ENCODE measurements at places on chromosomes 7 and 10.

DNA sequence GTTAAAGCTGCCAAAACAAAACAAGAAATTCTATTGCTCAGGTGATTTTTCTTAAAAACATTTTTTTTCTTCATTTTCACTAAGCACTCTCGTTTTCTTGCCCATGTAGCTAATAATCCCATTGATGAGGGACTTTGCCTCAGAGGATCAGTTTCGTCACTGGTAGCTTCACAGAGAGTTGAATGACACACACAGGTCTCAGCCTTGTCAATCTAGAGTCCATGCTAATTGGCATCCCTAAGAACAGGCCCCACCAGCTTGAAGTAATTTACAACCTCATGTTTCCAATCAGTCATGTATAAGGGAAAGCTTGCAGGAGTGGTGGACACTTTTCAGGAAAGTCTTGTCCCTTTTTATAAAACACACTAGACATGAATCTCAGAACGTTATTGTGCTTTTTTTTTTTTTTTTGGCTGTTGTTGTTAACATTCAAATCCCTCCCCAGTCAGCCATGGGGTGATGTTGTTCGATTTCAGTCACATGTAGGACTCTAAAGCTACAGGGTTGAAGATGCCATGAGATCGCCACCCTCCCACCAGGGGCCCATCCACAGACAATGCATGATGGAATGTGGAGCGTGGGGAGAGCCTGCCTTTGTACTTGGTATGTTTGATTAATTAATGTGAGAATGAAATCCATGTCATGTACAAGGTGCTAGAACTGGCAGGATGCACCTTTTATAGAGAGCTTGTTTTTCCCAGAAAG lies 232.4 kb upstream of the FZD8 start:
- no peak for DNase-seq

DNA sequence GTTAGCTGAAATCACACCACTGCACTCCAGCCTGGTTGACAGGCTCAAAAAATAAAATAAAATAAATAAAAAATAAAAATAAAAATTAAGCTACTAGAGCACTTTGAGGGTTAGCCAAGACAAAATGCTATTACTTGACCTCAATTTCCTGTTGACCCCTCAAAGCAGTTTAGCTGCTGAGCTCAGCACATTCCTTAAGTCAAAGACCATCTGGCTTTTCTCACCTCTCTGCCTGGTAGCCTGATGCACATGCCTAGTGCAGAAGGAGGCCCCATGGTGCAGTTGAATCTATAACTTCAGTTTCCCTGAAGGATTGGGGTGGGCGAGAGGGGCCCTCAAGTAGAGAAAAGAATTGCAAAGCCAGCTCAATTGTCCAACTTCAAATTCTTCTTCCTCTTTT lies 211.1 kb upstream of the GALNT17 start:
- no peak for DNase-seq

DNA sequence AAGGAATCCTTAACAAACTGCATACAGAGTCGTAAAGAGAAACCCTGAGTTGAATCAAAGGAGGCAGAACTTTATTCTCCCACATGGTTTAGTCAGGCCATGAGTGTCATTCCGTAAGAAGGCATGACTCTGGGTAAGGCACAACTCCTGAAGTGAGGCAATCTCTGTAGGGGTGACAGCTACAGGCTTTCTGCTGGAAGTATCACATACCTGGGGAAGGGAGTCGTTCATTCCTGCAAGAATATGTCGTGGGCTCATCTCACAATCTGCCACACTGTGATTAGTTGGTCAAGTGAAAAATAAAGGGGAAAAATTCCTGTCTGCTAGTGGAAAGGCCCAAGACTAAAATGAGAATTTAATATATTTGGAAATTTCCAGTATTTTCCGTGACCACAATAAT lies 392.6 kb downstream of the POM121L12 start:
- no peak for DNase-seq

DNA sequence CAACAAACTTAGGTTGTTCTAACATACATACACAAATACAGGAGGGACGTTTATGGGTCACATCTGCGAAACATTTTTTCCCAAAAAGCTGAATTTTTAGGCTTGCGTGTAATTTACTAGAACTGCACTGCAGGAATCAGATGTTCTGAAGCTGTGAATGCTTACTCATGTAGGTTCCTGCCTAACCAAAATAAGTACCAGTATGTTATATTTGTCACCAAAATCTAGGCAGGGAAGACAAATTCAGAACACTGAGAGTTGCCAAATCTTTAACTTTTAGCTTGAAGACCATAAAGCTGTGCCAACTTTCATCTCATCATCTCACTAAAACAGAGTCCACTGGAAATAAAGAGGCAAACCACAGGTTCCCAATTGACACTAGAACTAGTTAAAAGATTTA lies 5.7 kb downstream of the UBE2H start:
- DNase-seq, result no peak

DNA sequence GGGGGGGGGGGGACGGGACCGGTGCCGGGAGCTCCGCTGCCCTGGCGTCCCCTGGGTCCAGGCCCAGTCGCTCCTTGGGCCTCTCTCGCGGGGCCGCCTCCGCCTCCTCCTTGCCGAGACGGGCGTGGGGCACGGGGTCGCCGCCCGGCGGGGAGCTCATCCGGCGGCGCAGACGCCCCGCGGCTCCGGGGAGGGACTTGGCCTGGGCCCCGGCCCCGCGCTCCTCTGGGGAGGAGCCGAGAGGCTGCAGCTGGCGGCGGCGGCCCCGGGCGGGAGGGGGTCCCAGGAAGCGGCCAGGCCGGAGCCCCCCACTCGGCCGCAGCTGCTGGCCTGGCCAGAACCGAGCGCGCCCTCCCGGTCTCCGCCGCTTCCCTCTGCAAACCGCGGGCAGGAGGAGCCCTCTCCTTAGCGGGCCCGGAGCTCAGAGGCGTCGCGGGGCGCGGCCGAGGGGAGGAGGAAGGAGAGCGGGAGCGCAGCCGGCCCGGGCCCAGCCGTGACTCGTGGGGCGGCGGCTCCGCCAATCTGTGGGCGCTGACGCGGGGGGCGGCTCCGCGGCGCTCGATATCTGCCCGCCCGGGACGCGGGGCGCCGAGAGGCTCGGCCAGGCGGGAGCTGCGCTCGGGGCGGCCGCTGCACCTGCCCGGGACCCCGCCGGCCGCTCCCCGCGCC lies at the start of gene FAM20C:
TSS of gene FAM20C (plus strand) at position 591 of the 669 bp plus-strand sequence. CDS start 629 bp downstream, outside the sequence.
- DNase-seq, result peak; percentile 79

- no peak for DNase-seq
Measured at GRCh38 chr10:124732931-124733570, 11.1 kb downstream of the FAM53B start.

- DNase-seq, result no peak
Measured at GRCh38 chr10:81127931-81128330, 590.2 kb downstream of the SH2D4B start.

GRCh38 chr7:126443951-126444350 lies 808.8 kb downstream of the GRM8 start:
- no peak for DNase-seq

DNA sequence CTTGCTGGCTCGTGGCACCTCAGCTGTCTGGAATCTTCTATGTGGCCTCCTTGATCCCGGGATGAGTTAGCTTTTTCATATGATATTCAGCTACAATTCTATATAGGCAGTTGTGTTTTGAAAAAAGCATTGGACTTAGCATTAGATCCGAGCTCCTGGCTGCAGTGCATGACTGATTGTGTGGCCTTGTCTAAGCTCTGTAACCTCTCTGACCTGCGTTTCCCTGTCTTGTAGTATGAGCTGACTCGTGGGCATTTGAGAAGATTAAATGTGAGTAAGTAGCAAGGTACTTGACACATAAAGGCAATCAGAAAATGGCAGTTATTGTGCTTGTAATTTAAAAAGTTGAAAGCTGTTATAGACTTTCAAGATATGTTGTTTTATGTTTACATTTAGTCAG lies 85.9 kb downstream of the CCNY start:
- peak; percentile 56 for DNase-seq

DNA sequence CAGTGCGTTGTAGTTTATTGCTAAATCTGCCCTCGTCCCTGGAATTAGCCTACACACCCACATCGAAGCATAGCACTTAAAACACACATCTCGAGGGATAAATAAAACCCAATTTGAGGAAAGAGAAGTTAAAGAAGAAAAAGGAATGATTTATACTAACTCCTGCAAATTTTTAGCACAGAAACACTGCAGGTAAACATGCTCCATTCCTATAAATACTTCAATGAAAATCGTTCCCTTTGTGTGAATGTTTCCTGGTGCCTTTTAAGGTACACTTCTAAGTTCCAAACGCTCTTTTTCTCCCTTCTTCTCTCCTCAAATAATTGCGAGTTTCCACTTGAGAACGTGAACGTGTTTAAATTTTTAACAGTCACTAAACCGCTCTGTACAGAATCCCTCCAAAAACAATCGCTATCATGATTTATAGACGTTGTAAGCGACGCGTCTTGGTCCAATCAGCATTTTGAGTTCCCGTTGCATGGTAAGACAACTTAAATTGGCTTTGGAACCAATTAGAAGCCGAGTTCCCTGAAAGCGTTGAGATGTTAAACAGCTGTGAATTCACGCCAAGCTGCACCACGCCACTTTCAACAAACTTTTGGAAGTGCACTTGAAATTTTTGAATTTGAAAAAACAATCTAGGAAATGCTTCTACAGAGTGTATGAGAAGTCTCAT lies 12.5 kb upstream of the EBLN1 start:
- peak; percentile 35 for DNase-seq

DNA sequence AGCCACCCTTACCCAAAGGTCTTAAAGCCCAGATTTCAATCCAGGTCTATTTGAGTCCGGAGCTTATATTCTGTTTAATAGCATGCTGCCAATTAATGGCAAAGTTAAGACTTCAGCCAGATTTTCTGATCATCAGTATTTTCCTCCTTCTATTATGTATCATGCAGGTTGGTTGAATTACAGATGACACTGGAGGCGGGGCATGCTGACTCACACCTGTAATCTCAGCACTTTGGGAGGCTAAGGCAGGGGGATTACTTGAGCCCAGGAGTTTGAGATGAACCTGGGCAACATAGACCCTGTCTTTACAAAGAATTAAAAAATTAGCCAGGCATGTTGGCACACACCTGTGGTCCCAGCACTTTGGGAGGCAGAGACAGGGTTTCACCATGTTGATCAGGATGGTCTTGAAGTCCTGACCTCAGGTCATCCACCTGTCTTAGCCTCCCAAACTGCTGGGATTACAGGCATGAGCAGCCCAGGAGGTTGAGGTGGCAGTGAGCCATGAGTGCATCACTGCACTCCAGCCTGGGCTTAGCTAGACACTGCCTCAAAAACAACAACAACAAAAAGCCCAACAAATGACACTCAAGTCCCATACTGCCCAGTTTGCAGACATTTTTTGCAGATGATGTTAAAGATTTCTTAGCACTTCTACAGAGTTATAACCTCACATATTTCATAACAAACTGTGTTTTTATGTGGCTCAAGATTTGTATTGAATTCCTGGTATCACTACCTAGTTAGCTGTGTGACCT lies 62.5 kb downstream of the MCU start:
- no peak for DNase-seq

- DNase-seq, result no peak
Measured at GRCh38 chr10:34229917-34230316, 585.2 kb downstream of the PARD3 start.

GRCh38 chr7:147759327-147759943 lies 831.1 kb upstream of the C7orf33 start:
- DNase-seq, result no peak

GRCh38 chr7:17651863-17652385 lies 288.4 kb downstream of the SNX13 start:
- DNase-seq, result peak; percentile 80

DNA sequence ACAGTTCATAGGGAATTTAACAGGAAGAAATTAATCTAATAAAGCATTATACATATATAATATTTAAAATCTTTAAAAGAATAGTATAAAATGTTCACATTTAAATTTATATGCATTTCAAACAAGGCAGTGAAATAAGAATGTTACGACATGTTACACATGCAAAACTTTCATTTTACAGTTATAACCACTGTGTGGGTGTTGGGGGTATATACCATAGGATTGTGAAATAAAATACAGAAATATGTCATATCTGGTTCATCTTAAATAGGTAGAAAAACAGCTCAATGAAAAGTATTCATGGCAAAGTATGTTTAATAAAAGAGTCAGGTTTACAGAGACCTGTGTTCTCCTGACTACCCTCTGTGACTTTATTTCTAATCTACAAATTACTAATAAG lies 45.6 kb downstream of the CHCHD3 start:
- no peak for DNase-seq

DNA sequence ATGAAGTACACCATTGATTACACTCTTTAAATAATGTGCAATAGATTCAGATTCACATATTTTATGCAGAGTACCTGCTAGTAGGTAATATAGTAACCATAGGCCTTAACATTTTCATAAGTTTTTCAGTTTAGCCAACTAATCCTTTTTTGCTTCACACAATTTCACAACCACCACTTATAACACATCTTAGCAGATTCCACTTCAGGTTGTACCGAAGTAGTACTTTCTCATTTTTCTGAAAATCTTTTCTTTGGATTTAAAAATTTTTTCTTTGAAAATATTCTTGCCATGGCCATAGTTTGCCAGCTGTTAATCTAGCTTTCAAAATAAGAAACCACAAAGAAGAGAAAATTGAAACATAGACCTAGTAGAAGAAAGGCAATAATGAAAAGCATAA lies 203.1 kb downstream of the MGMT start:
- no peak for DNase-seq

DNA sequence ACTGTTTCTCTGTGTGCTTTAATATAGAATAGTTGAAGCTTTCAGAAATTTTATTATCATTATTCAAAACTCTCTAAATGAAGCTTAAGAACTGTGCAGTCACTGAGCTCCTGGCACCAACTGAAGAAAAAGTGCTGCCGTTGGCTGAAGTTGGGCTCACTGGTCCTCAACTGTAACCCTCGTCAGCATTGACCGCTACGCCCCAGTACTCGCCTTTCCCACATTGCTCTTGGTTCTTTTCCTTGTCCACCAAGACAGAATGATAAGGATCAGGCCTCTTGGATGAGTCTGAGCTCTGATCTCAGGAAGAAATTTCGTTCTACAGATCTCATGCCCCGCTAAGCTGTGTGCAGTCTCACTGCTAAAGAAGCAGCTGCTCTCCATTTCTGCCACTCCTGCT lies 7.9 kb upstream of the TAF3 start:
- DNase-seq, result no peak

DNA sequence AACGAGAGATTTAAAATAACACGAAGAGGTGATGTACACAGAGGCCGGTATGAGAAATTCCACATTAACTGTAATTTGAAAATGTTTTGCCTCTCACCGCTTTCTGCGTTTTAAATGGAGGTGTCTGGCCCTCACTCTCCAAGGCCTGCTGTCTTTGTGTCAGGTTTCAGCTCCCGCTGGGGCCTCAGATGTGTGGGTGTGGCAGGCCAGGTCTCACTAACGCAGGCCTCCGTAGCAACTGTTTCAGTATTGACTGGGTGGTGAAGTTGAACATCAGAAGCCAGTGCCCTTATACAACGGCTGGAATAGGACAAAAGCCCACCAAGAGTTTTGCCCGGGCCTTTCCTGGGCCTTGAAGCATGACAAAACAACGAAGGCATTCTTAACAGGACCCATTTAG lies 303.1 kb downstream of the ADARB2 start:
- DNase-seq, result no peak
